NCI-H226 (cell line): ENCODE measurements at places on chromosomes 5 and 9.

GRCh38 chr5:37717613-37718431 is 122.0 kb downstream of the GDNF start:
- DNase-seq: peak; percentile 72

GRCh38 chr5:149860801-149861322 is 83.7 kb downstream of the PDE6A start:
- DNase-seq: peak; percentile 44

DNA sequence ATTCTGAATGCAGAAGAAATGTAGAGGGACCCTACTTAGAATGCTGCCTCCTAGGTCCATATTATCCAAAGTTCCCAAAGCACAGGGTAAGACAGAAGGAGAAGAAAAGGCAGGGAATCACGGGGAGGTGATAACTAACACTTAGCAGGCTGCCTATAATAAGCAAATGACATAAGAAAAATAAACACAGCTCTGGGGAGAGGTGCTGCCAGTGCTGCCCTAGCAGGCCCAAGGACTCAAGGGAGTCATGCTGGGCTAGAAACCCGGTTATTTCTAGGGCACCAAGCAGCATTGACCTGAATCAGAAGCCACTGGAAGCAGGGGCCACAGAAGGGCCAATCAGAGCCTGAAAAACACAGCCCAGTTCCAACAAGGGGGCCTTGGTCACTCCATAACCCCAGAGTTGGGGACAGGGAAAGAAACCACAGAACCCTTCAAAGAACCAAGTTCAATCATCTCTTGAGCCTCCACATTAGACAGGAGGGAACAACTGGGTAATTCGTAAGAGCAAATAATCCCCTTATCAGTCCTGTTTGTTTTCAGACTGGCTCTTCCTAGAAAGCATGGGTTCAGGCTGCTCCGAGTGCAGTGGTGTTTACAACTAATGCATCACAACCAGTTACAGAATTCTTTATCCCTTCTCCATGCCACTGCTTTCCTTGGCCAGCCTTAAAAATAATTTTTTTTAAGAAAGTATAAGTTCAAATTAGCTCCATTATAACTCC is 24.0 kb downstream of the NRG2 start:
- no peak for DNase-seq

DNA sequence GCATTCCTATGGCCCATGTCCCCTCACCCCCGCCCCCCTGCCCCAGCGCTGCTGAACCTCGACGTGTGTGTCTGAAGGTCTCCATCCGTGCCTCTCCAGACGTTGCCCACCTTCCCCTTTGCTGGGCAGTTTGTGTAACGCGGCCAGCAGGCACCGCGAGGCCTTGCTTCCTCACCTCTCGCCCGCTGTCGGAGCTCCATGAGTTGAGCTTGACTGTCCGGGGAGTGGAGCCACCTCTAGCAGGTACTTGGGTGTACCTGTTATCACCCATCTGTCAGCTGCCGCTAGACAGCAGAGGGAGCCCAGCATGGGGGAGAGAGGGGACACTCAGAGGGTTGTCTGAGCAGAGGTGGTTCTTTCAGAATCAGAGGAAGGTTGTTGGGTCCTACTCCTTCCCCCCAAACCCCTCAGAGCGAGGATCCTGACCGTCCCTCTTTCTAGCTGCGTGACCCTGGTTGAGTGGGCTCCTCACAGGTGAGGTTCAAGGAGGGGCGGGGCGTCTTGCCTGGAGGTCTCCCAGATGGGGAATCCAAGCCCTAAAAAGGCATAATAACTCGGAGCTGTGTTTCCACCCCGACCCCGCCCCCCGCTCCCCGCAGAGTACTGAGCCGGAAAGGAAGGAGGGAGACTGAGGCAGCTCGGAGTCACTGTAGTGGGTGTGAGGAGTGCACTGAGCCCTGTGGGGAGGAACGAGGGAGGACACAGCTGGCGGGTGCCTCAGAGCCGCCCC is 184.7 kb downstream of the C9orf50 start:
- DNase-seq: no peak

DNA sequence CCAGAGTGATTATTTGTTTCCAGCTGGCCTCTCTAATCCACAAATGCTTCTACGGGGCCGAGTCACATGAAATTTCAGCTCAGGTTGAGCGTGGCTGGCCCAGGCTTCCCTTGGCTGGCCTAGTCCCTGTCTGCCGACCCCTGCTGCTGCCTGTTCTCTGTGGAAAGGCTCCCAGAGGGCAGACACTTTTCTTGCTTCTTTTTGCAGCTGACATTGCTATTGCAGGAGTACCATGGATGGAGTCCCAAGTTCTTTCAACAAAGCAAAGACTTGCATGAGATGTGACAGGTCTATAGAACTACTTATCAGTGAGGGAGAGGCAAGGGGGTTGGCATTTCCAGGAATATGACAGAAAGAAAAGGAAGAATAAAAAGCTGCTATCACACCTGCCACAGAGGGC is 287.4 kb upstream of the ARRDC3 start:
- DNase-seq: no peak

GRCh38 chr5:42586625-42587024 is 163.4 kb downstream of the GHR start:
- DNase-seq: no peak
